Myocyte (in vitro differentiated cells): ENCODE measurements at places on chromosomes 16 and 17.

DNA sequence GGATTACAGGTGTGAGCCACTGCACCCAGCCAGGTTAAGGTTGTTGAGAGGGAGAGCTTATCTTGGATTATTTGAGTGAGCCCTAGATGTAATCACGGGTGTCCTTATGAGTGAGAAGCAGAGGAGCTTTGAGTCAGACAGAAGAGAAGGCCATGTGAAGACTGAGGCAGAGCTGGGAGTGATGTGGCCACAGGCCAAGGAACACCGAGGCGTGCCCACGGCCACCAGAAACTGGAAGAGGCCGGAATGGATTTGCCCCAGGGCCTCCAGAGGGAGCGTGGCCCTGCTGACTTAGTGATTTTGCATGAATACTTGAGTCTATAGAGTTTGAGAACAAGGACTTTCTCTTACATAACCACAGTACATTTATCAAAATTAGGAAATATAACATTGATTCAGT lies 137.7 kb downstream of the RPTOR start:
- DNase-seq: no peak

GRCh38 chr16:25198021-25198420 lies 18.7 kb upstream of the AQP8 start:
- no peak for DNase-seq

DNA sequence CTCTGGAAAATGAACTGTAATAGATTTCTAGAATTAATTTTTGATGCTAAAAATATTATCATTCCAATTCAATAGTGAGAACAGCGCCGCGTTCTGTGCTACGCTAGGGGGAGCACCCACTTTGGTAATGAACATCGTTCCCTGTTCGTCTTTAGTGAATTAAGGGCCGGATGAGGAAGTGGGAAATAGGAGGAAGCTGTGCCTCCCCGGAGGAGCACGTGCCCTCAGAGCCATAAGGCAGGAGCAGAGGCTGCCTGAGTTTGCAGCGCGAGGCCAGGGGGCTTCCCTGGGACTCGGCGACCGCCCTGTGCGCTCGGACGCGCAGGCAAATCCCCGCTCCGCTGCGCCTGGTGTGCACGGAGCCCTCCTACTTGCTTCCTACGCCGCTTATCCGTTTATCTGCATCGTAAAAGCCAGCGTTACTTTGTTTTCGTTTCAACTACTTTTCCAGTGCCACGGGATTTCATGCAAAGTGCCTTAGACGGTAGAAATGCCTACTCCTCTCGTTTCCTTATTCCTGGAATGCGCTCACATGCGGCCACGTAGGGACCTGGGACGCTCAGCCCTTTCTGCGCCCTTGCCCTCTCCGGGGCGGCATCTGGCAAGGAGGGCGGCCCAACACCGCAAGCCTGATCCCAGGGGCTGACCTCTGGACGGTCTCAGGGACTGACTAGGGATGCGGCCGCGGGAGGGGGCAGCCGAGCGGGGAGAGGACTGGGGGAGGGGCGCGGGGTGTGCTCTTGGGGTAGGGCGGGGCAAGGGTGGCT lies 76.4 kb downstream of the KCNJ12 start:
- no peak for DNase-seq

- no peak for DNase-seq
These were observed 189.5 kb upstream of the GSE1 start for GRCh38 chr16:85423631-85424030.

GRCh38 chr17:30093463-30094147 lies 23.0 kb upstream of the NSRP1 start:
- peak; percentile 78 for DNase-seq

GRCh38 chr17:54983260-54983659 lies 14.7 kb downstream of the STXBP4 start:
- no peak for DNase-seq

DNA sequence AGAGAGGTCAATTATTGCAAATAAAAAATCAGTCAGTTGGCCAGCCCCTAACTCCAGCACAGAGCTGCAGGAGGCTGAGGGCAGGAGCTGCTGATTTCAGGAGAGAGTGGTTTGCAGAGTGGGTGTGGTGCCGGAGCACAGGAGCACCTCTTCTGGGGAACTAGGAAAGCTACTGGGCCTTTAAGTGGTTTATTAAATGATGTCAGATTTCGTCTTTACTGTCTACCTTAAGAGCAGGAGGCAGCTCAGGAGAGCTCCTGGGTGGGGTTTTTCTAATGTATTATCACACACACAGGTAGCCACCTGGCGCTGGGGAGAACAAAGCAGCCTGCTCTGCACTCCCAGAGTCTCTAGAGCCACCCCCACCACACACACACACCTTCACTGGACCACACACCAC lies 11.5 kb upstream of the HAS3 start:
- no peak for DNase-seq

GRCh38 chr17:40326014-40326831 lies 17.2 kb downstream of the RARA start:
- no peak for DNase-seq

DNA sequence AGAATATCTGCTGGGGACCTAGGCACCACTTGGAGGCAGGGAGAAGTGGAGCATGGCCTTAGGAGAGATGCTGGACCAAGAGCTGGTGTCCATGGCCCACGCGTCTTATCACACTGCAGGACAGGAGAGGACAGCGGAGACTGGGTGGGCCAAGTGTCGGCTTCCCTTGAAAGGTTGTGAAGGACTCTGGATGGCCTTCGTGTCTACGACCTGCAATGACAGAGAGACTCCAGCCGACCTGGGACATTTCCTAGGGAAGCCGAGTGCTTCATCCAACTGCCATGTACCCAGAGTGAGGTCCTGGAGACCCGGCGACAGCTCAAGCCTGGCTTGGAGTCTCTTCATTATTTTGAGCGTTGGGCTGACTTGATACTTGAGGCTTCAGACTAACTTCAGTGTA lies 20.5 kb downstream of the C1QTNF1 start:
- no peak for DNase-seq

DNA sequence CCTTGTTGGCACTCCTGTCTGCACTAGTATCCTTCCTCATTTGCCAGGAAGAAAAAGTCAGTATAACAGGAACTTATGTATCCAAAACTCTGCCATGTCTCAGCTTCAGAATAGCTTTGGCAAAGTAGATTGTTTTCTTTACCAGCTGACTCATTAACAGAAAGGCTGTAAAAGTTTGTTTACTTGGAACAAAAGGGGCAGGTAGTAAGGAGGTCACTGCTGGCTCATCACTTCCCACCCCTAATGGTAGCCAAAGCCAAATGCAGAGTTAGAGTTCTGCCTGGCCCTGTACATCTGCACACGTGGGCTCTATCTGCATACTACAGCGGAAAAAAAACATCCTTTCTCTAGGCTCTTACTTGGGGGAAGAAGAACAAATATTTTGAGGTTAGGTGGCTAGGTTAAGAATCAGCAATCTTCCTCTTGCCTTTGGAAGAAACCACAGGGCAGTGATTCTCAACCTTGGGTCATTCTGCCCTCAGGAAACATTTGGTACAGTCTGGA lies 90.9 kb upstream of the BCAR1 start:
- DNase-seq: peak; percentile 70

DNA sequence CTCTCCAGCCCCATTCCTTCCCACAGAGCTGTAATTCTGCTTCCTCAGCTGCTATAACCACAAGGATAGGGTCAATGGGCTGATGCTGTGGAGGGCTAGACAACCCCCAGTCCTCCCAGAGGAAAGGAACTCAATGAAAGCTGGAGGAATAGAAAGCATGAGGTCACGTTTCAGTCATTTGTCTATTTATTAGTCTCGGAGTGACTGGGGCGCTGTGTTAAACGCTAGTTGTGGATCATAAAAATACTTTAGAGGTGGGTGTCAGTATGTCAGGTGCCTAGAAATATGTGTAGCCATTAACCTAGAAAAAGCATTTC lies 787 bp upstream of the CCL3L1 start:
- DNase-seq: no peak

DNA sequence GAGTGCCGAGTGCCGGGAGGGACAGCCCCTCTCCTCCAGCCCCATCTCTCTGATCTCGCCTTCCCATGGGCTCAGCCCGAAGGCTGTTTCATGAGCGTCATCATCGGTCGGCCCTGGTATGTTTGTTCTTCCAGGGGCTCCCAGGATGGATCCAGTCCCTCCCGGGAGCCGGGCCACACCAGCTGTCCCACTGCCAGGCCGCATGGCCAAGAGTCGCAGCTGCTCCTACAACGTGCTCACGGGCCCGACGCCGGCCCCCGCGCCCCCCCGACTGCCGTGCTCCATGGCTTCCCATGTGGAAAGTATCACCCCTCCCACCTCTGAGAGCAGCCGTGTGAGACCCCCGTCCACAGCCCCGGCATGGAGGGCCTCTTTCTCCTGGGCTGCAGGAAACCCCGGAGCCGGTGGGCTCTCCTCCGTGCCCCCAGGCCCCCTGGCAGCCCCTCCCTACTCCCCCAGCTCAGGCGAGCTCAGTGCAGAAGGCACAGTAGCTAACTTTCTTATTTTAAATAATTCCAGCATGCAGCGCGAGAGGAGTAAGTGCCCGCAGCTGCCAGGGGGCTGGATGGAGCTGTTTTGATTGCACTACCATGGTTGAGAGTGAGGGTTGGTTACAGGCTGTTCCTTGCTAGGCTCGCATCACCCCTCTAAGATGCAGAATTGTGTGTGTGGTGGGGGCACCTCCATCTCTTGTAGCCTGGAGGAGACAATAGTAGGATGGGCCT lies 26.6 kb upstream of the GSE1 start:
- DNase-seq: peak; percentile 84

GRCh38 chr17:81549031-81549557 lies 3.1 kb downstream of the FAAP100 start:
- no peak for DNase-seq

- no peak for DNase-seq
These were observed 5.6 kb upstream of the RBL2 start for GRCh38 chr16:53428681-53429080.

DNA sequence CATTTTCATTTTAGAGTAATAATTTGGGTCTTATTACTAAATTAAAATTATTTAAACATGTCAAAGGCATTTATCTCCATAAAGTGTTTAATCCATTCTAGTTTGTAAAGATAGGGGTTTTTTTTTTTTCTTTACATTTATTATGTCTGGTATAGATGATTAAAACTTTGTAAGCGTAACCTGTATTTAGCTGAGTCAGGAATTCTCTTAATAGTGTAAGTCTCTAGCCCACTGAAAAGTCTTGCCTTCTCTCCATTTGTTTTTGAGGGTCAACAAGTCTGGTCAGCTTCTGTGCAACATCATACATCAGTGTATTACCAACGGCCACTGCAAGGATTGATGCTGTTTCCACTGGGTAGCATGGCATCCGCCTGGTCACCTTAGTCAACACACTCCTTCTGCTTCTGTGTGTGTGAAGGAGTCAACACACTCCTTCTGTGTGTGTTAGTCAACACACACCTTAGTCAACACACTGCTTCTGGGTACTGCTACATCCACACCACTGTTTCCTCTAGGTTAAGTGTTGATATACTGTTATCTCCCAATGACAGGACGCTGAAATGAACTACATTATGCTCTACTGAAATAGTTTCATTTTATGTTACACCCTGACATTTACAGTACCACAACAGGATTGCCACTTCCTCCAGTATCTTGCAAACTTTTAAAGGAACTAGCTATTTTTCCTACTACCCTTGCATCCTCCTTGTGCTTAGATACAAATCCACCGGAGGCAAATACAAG lies 37.3 kb upstream of the VWA3A start:
- no peak for DNase-seq

- no peak for DNase-seq
These were observed 441.1 kb upstream of the MON1B start for GRCh38 chr16:76749780-76750375.

GRCh38 chr17:72357764-72358365 lies 237.0 kb downstream of the SOX9 start:
- DNase-seq: no peak

- DNase-seq: no peak
These were observed 25.6 kb upstream of the ZNF652 start for GRCh38 chr17:49387498-49388289.

DNA sequence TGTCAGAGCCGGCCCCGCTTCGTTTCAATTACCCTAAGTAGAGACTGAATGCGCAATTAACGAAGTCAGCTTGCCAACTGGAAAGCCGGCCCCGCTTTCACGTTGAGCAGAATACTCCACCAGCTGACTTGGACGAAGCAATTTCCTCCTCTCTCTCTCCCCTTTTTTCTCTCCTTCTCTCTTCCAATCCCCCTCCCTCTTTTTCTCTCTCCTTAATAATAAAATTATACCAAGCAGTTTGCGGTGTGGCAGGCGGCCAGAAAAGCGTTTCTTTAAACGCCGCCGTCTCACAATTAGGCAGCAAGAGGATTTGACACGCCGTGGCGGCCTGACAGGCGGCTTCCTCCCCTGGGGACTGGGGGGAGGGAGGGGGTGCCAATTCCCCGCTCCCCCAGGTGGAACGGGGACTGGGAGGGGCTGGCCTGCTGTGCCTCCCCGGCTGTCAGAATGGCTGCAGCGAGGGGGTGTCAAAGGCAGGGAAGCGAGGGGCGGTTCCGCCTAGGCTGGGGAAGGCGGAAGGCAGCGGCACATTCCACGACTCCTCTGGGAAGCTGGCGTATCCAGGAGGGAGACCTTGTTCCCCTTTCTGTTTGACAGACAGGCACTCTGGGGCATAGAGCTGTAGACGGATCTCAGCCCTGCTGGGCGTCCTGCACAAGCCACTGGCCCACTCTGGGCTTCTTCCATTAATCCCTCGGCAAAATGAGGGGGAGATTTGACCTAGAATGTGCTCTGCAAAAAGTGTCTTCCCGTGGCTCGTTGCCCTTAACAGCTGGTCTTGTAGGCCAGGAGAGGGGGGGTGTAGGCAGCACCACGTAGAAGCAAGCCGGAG lies 52.7 kb downstream of the SREBF1 start:
- no peak for DNase-seq

- no peak for DNase-seq
These were observed 37.0 kb downstream of the FBXL20 start for GRCh38 chr17:39364236-39365025.

DNA sequence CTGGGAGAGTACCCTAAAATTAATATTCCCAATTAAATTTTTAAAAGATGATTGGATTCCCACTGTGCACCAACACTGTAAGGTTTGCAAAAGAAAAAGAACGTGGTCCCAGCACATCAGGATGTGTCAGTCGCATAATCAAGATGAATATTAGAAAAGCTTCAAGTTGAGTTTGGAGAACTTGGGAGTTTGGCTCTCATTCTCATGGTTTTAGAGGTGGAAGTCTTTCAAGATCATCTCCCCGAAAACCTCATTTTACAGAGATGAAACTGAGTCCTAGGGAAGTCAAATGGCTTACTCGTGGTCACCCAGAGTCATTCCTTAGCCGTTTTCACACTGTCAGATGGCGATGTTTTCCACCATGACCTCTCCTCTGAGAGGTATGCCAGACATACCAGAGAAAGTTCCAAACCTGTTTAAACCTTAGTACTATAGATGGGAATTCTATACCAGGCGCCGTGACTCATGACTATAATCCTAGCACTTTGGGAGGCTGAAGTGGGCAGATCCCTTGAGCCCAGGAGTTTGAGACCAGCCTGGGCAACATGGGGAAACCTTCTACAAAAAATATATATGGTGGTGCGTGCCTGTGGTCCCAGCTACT lies 1.2 kb downstream of the SEC14L1 start:
- no peak for DNase-seq
